ENCODE measurements at places on chromosomes 2 and 18.

- DNase-seq: no peak
These were observed 275.4 kb upstream of the ACVR2A start for GRCh38 chr2:147569426-147569825.

GRCh38 chr2:190365499-190366204 lies 22.3 kb downstream of the INPP1 start:
- no peak for DNase-seq

DNA sequence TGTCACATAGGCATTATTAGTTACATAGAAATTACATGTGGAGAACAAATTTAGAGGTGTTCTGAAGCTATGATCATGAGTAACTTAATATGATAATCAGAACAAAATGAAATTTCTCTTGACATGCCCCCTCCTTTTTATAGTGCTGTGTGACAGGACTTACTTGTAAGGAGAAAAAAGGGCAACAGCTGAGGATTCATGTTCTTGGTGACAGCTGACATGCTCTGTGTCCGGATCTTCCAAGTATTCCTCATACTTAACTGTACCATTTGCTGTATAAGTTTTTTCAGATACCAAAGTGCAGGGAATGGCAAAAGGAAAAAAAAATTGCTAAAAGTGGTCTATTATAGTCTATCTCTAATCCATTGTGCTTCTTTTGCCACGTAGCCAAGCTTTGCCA lies 3.5 kb upstream of the MYL1 start:
- no peak for DNase-seq

DNA sequence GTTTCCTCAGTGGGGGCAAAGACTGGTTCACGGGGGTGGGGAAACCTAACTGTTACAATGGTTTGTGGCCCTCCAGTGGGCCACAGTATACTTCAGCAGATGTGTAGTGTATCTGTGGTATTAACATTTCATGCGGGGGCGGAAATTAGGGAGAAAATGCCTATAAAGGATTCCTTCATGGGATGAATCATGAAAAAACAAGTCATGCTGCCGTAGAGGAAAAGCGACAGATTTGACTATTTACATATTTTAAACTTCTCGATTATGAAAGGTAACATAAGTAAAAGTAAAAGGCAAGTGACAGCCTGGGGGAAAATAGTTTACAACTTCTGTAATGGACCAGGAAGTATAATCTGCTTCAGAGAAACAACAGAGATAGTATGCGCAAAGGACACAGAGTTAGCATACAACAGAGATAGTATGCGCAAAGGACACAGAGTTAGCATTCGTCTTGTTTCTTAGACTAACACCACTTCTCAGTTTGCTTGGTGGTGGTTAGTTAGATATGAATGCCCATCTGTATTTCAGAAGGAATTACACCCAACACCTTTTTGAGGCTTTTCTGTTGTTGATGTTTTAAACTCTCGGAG lies 41.1 kb downstream of the MRPS9 start:
- DNase-seq: no peak

DNA sequence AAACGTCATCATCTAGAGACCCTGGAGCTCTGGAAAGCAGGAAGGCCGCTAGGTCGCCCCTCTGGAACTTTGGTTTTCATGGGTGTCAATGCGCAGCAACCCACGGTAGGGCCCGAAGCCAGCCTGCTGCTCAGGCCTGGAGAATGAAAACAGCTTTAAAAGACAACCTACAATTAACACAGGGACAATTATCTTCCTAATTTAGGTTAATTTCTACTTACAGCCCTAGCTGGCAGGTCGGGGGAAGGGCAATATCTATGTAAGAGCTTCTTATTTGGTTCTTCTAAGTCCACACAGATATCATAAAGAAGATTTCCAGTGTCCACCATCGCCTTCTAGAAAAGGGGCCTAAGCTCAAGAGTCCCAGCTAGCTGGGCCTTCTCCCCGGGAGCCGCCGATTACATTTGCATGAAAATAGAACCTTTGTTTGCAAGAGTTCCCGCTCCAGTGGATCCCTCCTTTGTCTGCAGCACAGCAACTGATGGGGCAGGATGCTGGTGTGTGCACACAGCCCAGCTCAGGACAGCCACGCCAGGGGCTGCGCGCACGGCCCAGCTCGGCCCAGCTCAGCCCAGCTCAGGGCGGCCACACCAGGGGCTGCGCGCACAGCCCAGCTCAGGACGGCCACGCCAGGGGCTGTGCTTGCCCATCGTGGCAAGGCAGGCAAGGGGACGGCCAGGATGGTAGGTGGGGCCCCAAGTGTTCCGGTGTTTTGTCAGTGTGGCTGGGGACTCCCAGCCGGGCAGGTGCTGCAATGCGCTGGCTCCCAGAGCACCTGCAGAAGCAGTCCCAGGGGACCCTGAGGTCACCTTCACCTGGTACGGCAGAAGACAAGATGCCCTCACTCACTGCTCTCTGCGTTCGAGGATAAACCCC lies 109.1 kb downstream of the HDAC4 start:
- DNase-seq: no peak

GRCh38 chr2:45932278-45932975 lies 281.0 kb downstream of the PRKCE start:
- DNase-seq: no peak

DNA sequence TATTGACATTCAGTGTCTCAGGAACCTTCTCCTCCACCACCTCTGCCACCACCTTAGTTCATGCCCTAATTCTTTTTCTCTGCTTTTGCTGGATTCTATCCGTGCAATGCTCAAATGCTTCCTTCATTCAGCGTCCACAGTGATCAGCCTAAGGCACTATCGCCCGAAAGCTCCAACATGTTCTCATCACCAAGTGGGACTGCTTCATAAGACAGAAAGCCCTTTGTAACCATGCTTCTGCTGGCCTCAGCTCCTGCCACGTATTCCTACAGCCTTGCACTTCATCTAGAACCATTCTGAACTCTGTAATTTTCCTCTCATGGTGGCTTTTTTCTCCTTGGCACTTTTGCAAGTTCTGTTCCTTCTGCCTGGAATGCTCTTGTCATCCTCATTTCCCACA lies 222.9 kb downstream of the HNMT start:
- no peak for DNase-seq

- no peak for DNase-seq
These were observed 31.8 kb downstream of the KLF7 start for GRCh38 chr2:207133820-207134519.

GRCh38 chr2:64186699-64187605 lies 42.7 kb upstream of the PELI1 start:
- DNase-seq: no peak

DNA sequence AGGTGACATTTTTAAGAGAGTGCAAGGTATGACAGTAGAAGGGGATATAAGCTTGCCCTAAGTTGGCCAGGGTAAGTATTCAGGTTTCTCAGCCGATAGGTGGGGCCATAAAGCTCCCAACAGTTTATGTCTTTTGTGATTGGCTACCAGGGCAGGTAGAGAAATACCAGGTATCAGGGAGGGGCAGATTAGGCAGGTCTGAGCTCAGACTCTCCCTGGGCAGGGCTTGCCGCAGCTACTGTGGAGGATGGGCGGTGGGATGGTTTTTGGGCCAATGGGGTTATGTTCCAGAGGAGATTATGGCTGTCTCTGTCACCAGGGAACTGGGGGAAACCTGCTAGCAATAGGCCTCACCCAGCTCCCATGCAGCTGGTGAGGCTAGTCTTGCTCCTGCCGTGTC lies 211.6 kb downstream of the PTH2R start:
- DNase-seq: no peak

- no peak for DNase-seq
These were observed 119.3 kb upstream of the GYPC start for GRCh38 chr2:126536605-126537200.

GRCh38 chr2:45585267-45585861 lies 25.7 kb downstream of the SRBD1 start:
- DNase-seq: peak; percentile 37

GRCh38 chr2:96093528-96093927 lies 22.8 kb downstream of the ADRA2B start:
- no peak for DNase-seq

- no peak for DNase-seq
These were observed 100.3 kb downstream of the FEZ2 start for GRCh38 chr2:36497570-36498163.

DNA sequence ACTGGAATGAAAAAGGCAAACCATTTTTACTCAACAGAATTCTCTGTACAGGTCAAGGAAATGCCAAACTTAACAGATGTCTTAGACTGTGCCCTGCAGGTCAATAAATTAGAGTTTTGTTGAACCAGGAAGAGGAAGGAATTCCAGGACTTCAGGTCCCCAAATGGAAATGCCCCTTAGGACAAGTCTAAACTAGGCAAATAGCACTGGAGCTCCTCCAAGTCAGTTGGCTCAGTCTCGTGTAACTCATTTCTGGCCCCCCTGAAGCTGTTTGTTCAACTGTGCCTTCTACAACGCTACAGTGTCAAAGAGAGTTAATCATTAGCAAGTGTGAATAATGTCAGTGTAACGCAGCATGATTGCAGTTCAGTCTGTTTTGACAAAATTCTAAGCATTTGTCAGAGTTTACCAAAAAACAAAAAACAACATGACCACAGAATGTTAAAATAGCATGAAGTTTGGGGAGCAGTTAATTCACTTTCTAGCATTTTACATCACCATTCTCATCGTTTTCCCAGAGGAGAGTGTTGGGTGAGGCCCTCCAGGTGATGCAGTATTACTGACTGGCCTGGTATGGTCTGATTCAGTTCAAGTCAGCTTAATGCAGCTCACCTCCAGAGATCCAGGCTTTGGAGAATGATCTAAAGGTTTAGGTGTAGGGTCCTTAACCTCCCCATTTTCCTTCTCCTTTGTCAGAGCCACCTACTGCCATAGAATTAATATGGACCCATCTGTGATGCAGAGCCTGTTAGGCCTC lies 108.1 kb downstream of the AQP4 start:
- no peak for DNase-seq

- no peak for DNase-seq
These were observed 282.4 kb upstream of the SLC14A2 start for GRCh38 chr18:45332871-45333270.

DNA sequence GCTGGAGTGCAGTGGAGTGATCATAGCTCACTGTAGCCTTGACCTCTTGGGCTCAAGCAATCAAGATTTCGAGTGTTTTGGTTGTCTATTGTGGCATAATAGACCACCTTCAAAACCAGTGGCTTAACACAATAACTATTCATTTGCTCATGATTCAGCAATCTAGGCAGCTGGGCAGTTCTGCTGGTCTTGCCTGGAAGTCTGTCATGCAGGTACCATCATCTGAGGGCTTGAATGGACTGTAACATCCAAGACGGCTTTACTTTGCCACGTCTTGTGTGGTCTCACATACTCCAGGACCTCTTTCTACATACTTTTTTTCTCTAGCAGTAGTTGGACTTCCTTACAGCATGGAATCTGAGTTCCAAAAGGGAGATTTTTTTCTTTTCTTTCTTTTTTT lies 13.2 kb upstream of the ANKRD29 start:
- DNase-seq: no peak

GRCh38 chr2:236675051-236675450 lies 105.4 kb downstream of the ACKR3 start:
- no peak for DNase-seq

DNA sequence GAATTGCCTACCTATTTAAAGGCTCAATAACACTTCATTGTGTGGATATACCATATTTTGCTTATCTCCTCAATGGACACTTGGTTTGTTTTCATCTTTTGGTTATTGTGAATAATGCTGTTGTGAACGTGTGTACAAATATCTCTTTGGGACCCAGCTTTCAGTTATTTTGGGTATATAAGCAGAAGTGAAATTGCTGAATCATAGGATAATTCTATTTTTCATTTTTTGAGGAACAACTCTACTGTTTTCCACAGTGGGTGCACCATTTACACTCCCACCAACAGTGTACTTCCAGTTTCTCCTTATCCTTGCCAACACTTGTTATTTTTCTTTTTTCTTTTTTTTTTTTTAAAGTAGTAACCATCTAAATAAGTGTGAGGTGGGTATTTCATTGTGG lies 29.0 kb downstream of the PTPN4 start:
- DNase-seq: no peak

DNA sequence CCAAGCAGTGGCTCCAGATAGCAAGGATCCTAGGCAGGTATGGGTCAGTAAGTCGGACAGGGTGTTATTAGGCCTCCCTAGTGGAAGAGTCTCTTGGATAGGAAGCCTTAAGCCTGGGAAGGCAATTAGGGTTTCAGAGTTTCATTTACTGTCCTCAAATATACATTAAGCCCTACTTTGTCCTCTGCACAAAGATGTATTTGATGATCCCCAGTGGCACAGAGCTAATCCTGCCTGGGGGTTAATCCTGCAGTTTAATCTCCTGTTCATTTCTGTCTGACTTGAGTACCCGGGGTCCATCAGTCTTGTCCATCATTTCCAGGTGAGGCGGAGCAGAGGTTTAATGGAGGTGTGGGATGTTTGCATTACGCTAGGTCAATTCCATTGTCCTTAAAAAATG lies 62.0 kb downstream of the MTCL1 start:
- no peak for DNase-seq

GRCh38 chr2:213147538-213147937 lies 3.9 kb downstream of the IKZF2 start:
- DNase-seq: no peak

DNA sequence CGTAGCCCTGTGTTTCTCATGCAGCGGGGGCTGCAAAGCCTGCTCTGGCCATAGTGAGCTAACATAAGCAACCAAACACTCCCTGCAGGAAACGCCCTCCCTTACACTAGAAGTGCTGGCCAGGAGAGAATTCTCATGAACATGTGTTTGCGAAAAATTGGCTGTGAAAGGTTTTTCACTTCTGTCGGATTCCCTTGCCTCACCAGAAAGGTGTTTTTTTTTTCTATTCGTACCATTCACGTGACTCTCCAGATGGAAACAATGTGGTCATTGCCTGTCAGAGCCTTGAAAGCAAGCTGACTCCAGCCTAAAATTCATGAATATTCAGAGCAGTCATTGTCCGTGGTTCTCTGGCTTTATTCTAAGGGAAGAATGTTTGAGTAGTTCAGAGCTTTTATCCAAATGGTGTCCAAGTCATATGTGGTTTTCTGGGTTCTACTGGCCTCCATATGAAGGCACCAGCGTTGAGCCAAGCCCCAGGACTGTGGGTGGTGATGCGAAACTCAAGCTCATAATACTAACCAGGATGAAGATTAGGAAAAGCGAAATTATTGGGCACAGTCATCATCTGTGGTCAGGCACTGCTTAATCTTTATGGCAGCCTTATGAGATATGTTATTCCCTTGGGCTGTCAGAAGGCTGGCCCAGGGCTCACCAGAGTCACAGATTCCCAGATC lies 236.4 kb downstream of the ALPK2 start:
- DNase-seq: no peak

DNA sequence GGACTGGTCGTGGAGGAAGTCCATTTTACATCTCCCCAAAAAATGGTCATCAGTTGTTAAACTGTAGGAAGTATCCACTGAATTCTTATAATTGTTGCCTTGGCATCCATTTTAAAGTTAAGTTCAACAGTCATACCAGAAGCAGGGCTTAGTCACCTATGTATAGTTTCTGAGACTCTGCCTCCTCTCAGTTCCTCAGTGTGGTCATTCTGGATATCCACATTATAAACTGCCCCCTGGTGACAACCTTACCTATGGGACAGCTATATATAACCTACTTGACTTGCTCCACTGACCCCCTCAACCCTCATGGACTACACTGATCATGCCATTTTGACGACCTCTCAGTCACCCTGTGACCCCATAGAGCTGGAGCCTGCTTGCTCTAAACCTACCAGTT lies 617.0 kb downstream of the LRP1B start:
- DNase-seq: no peak
